ENCODE measurements at places on chromosomes 11 and 22.

DNA sequence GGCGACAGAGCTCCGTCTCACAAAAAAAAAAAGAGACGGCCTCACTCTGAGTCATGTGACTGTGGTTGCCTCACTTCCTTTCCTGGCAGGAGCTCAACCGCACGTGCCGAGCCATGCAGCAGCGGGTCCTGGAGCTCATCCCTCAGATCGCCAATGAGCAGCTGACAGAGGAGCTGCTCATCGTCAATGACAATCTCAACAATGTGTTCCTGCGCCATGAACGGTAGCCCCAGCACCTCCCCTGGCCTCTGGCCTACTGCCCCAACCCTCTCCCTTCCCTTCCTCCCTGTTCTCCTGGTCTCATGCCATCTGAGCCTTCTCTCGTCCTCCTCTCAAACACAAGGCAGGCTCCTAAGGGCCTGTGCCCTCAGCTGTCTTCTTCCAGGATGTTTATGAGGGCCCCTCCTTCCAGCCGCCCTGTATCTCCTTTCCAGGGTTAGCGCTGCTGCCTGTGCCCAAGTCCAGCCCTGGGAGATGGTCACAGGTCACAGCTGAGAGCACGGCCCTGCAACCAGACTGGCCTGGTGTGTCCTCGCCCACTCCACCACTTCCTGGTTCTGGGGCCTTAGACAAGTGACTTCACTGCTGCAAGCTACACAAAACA is 30.7 kb downstream of the TOM1 start:
- DNase-seq, result peak; percentile 71

GRCh38 chr11:111091321-111091938 is 154.1 kb upstream of the POU2AF2 start:
- no peak for DNase-seq

DNA sequence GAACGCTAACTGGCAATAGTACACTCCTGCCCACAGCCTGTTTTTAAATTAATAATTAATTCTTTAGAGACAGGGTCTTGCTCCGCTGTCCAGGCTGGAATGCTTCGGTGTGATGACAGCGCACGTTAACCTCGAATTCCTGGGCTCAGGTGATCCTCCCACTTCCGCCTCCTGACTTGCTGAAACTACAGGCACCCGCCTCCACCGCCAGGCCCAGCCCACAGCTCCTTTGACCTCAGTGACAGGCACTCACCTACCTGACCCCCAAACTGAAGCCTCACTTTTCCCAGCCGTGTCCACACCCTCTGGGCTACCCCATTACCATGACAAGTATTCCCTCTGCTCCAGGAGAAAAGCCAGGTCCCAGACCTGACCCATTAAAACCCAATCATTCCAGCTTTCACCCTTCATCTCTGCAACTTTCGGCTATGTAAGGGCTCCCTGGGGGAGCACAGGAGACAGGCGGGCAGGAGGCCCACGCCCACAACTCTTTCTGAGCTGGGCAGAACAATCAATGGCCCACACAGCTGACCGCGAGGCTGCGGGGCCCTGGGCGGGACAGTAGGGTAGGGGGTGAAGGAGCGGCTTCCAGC is 730 bp downstream of the LMNTD2 start:
- no peak for DNase-seq

DNA sequence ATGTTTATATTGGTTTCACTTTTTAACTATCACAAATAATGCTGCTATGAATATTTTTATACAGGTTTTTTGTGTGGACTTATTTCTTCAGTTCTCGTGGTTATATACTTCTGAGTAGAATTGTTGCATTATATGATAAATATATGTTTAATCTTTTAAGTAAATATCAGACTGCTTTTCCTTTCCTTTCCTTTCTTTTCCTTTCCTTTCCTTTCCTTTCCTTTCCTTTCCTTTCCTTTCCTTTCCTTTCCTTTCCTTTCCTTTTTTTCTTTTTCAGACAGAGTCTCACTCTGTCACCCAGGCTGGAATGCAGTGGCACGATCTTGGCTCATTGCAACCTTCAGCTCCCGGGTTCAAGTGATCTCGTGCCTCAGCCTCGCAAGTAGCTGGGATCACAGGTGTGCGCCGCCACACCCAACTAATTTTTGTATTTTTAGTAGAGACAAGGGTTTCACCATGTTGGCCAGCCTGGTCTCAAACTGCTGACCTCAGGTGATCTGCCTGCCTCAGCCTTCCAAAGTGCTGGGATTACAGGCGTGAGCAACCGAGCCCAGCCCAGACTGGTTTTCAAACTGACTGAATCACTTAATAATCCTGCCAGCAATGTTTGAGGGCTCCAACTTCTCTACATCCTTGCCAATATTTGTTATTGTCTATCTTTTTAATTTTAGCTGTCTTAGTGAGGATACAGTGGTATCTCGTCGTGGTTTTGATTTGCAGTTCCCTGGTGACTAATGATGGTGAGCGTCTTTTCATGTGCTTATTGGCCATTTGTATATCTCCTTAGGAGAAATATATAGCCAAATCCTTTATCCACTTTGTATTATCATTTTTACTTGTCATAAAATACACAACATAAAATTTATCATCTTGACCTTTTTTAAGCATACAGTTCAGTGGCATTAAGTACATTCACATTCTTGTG is 21.9 kb downstream of the HTR3B start:
- DNase-seq, result no peak

GRCh38 chr22:39236321-39237317 is 8.2 kb downstream of the PDGFB start:
- no peak for DNase-seq

DNA sequence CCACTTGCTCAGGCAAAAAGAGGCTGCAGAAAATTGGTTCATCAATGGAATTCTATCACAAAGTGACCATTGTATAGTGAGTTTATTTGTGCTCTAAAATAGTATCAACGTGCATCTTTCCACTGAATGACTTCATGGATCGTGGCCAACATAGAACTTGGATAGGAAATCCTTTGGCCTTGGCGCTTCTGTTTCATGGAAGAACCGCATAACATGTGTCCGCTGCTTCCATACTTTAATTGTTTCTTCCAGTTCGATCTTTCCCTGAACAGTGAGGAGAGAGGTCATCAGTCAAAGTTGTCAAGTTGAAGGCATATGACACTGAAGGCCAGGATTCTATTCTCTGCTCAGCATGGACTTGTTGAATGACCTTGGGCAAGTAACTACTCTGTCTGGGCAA is 4.5 kb downstream of the NDUFA6 start:
- DNase-seq, result no peak

- no peak for DNase-seq
These were observed 12.5 kb upstream of the PTPRJ start for GRCh38 chr11:47967577-47968525.
